ENCODE measurements at places on chromosomes 7 and 10.
A peak's percentile ranks its signal among the peaks of the same experiment; 100 is the strongest.

DNA sequence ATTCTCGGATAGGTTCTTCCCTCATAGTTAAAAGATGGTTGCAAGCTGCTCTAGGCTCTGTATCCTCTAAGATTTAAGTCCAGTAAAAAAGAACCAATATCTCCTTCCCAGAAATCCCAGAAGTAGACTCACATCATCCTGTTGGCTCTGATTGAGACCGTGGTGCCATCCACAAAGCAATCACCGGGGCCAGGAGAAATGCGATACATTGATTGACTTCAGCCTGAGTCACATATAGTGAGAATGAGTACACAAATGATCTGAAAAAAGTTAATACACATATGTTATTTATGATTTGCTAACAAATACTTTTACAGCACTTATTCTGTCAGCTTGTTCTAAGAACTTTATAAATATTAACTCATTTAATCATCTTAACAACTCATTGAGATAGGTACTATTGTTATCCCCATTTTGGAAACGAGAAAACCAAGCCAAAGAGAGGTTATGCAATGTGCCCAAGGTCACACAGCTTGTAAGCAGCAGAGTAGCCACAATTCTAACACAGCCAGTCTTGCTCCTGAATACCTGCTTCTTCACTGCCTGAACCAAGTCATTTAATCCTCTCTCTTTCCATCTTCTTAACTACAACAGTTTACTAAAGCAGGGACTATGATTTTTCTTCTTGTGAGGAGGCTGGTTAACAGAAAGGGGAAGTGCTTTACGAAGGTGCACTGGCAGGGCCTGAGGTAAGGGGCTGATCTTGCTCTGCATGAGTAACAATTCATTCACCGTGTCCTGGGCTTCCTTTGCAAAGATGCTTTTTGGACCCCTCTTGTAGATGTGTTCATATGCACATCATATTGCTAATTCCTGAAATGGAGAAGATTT is 177.0 kb downstream of the REEP3 start:
- no peak for DNase-seq

DNA sequence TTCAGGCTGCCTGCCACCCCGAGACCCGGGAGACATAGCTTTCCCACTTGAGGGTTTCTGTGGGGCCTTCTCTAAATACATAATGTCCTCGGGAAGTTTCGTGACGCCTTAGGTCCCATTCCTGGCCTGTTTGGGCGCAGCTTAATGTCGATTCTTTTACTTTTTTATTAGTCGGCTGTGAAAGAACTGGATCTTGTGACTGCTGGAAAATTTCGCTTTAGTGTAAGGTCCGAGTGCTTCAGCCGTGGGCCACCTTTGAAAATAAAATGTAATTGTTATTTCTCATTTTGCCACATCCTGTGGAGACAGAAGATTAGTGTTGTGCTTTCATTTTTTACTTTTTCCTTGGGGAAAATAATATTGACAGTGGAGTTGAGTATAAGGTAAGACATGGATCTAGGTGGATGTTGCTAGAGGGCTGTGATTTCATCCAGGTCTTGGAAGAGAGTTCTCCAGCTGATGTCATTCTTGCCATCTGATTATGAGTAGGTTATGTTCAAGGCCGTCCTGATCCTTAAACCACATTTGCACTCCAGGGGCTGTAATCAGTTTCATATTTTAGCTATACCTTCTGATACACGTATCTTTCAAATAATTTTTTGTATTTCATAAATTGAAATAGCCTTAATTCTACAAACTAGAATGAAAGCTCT is 830 bp downstream of the RAB18 start:
- no peak for DNase-seq

DNA sequence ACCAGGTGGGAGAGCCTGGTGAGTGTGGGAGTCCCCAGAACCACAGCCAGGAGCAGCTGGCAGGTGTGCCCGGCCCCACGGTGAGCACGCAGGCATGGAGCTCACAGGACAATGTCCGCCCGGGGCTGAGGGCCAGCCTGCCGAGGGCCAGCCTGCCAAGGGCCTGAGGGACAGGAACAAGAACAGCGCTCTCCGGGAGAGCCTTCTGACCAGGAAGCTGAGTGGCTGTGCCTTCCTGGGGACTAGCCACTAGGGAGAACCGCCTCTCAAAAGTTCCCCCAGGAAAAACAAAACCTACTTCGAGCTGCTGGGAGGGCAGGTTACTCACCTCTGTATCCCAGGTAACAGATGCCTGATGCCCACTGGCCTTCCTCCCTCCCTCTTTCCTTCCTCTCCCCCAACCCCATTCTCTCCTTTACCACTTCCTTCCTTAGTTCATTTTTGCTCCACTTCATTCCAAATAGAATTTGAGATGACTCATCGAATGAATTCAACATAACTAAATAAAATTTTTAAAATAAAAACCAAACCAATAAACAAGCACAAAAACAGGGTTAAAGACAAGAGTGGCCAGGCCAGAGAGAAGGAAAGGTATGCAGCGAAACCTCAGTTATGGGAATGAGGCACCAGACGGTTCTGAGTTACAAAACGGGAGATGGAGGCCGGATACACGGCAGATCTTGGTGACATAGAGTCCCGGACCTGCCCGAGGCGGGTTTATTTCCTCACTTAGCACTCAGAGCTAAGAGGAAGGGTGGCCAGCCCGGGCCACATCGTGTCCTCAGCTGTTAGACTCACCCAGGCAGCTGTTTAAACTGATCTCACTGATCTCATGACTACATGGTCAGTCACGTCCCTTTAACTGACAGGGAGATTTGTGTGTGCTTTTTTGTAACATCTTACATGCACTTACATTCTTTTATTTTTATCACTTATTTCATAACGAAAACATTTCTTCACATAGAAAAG is 128.5 kb downstream of the TNS3 start:
- DNase-seq = no peak

DNA sequence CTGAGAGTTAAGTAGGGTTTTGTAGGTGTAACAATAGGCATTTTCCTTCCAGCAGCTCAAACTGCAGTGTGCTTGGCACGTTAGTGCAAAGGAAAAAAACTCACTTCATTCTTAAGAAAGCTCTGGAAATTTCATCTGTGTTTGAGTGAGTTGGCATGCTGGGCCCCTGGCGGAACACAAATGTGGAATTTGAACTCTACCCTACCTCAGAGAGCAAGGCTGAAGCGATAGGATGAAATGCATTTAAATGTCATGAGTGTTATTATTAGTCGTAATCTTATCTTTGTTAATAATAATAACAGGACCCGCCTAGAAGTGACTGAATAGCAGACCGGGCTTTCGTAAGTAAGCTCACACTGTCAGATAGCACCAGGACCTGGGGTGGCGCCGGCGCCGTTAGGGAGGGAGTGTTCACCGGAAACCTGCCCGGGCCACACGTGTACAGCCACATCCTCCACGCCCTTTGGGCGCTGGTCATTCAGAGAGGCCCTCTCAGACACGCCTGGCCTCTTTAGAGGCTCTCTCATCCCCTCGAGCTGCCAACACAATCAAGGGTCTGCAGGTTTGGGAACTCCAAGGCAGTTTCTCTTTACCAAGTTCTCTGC is 63.5 kb downstream of the GRK5 start:
- DNase-seq = peak; percentile 71

DNA sequence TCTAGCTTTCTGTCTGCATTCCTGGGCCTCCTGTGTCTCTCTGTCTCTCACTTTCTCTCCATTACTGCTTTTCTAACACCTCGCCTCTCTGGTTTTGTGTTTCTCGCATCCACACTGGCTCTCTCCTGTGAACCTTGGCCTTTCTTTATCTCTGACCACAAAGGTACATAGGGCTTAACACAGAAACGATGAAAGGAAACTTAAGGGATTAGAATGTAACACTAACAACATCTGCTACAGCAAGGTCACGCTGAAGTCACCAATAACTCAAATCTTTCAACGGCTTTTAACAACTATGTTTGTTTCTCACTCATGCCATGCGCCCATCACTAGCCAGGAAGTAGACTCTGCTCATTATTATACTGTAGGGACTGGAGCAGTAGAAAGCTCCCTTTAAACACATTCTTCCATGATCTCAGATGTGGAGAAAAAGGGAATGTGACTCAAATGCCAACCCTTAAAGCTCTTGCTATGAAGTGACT is 9.3 kb upstream of the OR6V1 start:
- no peak for DNase-seq

GRCh38 chr10:89217057-89217990 is 10.2 kb upstream of the CH25H start:
- peak; percentile 72 for DNase-seq

DNA sequence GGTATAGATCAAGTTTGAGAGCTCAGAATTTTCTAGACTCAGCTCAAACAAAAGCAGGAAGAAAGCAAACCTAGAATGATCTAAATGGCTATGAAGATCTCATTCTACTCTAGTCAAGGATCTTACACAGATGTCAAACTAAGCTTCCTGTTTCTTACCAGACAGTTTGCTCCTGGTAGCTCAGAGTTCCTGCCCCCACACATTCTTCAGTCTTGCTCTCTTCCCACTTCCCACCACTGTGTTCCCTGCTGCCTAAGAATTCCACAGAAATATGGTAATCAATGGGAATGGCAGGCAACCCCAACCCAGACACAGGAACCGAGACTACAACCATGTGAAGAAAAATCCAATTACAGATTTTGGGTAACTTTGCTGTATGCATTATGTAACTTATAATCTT is 133.4 kb upstream of the PTN start:
- DNase-seq = no peak

GRCh38 chr10:84140036-84140379 is 699 bp downstream of the GHITM start:
- DNase-seq = no peak

DNA sequence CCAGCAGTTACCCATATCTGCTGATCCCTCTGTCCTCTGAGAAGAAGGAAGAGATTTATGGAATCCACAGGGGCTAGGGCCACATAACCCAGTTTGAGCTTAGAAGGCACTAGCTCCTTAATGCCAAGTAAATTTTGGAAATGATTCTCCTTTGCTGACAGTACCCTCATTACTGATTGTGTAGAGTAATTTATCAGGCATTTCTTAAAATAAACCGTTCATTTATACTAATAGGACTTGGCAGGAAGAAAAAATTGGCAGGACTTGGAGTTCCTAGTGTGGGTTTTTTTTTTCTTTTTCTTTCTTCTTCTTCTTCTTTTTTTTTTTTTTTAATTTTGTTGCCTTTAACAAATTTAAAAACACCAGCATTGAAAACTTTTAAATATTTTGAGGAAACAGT is 645.7 kb downstream of the SUGCT start:
- DNase-seq = no peak

DNA sequence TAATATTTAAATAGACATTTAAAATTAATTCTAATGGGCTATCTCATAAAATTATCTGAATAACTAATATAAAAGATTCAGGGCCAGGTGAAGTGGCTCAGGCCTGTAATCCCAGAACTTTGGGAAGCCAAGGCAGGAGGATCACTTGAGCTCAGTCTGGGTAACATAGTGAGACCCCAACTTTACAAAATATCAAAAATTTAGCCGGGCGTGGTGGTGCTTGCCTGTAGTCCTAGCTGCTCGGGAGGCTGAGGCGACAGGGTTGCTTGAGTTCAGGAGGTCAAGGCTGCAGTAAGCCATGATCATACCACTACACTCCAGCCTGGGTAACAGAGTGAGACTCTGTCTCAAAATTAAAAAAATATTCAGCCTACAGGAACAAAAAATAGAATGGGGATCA is 12.5 kb downstream of the NOBOX start:
- no peak for DNase-seq

DNA sequence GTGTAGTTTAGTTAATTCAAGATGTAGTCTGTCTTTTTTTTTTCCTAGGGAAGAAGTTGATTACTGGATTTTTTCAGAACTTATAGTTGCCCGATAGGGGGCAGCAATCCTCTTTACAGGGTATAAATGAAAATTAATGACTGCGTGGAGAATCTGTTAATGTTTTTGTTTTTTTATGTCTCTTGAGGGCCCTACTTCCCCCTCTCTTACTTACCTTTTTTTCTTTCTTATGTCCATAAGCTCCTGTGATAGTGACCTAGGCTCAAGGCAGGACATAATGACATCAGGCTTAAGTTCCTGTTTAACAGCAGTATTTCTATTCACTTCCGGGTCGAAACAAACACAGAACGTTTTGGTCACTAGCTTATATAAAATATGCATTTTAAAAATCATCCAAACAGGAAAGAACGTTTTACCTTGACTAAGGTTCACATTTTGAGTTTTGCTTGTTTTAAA is 18.8 kb downstream of the CDC123 start:
- peak; percentile 55 for DNase-seq

DNA sequence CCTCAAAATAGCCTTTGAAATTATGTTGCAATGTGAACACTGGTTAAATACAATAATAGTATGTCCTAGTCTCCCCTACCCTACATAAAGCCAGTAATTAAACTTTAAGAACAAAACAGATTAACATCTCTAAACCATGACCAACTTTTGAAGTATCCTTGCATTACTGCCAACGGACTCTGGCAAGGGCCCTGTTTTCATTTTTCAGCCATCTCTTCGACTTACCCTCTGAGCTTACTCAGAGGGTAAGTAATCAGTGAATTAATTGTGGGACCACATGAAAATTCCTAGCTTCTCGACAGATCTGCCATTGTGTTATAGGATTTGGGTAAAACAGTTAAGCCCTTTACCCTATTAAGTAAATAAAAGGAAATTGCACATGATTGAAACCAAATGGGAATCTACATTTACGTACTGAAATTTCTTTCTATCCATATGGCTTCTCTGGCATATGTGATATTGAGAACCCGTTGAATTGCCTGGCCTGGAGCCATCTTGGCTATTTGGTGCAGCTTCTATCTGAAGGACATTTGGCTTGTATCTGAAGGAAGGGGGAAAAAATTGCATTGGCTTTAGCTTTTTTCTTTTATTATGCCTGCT is 39.6 kb downstream of the DYNC1I1 start:
- no peak for DNase-seq

DNA sequence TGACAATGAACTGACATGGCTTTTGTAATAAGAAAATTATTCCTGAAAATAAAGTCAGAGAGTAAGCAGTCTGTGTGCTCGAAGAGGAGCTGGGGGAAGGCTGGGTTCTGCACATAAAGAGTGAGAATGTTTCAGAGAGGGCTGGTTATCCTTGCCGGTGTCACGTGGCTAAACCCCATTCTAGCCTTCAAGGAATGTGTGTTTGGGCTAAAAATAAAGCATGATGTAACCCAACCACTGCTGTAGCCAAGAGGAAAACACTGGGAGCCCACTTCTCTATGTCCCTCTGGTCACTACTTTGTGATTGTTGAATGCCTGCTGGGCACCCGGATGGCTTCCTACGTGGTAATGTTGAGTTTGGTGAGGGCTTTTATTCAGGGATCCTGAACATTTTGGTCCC is 23.5 kb downstream of the WDFY4 start:
- no peak for DNase-seq

GRCh38 chr7:120272261-120272660 is 714 bp upstream of the KCND2 start:
- peak; percentile 7 for DNase-seq

DNA sequence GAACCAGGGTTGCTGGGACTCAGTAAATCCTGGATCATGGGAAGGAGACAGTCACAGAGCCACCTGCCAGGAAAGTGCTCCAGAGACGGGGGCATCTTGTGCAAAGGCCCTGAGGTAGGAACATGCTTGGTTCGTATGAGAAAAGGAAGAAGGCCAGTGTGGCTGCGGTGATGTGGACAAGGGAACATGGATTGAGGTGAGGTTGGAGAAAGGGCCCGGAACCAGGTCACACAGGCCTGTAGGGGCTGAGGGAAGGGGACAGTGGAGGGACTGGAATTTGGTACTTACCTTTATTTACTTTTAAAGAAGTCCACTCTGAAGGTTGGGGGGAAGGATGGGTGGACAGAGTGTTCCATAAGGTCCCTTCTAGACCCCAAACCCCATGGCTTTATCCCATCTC is 32.9 kb upstream of the CXCL12 start:
- no peak for DNase-seq

GRCh38 chr10:85600744-85601081 is 765.9 kb downstream of the GRID1 start:
- no peak for DNase-seq
